ENCODE measurements at places on chromosomes 12 and 14. TPM values are rescaled to one million over a fixed set of nuclear protein-coding genes. Genes with fewer than 3 reads are reported as not detected.

LRP1-AS gene
- not detected for total RNA-seq

C14orf132 gene
- 0.05 TPM for total RNA-seq

DNA sequence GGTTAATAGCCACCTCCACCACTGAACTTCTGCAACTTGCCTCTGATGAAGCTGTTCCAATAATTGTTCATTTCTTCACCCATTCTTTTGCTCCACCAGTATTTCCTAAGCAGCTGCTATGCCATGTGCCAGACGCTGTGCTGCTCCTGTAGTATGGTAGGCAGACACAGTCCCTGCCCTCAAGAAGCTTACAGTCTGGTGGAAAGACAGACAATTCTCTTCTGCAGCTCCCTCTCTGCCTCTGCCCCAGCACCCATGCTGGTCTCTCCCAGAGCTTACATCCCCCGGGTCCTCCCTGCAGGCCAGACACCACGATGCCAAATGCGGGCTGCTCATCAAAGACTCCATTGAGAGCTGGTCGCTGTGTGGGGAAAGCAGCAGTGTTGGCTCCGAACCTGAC is 111.6 kb upstream of the ESRRB start:
- H3K27ac ChIP-seq, result no peak overlapping the region
- no peaks in the 10 kb centered on the region for H3K4me1 ChIP-seq
- no peaks in the 10 kb centered on the region for H3K36me3 ChIP-seq

- DNase-seq, result no peak
- H3K4me3 ChIP-seq, result no peak overlapping the region
- no peaks in the 10 kb centered on the region for H3K36me3 ChIP-seq
- H3K27ac ChIP-seq, result no peak overlapping the region
- no peaks in the 10 kb centered on the region for H3K27me3 ChIP-seq
These were observed 136.7 kb downstream of the AACS start for GRCh38 chr12:125201940-125202339.

DNA sequence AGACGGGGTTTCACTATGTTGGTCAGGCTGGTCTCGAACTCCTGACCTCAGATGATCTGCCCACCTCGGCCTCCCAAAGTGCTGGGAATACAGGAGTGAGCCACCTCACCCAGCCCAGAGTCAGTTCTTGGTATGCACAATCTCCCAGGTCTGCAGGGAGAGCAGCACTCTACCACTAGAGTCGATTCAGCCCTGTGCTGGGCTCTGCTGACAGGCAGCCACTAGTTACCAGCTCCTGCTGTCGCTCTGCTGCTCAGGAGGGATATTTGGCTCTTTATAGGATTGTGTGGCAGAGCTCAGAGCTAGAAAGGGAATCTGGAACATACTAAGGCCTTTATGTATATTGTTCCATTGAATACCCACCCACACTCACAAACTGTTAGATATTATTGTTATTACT is 44.3 kb downstream of the SPTB start:
- H3K27ac ChIP-seq, result no peak overlapping the region
- H3K4me3 ChIP-seq, result no peak overlapping the region
